Non-pigmented ciliary epithelial cell (primary cell): ENCODE measurements at places on chromosomes 6 and 20.
A peak's percentile ranks its signal among the peaks of the same experiment; 100 is the strongest.

- no peak for DNase-seq
Observed at GRCh38 chr6:45901767-45902650, 113.7 kb downstream of the CLIC5 start.

- no peak for DNase-seq
Observed at GRCh38 chr6:168415993-168416530, 24.9 kb upstream of the SMOC2 start.

DNA sequence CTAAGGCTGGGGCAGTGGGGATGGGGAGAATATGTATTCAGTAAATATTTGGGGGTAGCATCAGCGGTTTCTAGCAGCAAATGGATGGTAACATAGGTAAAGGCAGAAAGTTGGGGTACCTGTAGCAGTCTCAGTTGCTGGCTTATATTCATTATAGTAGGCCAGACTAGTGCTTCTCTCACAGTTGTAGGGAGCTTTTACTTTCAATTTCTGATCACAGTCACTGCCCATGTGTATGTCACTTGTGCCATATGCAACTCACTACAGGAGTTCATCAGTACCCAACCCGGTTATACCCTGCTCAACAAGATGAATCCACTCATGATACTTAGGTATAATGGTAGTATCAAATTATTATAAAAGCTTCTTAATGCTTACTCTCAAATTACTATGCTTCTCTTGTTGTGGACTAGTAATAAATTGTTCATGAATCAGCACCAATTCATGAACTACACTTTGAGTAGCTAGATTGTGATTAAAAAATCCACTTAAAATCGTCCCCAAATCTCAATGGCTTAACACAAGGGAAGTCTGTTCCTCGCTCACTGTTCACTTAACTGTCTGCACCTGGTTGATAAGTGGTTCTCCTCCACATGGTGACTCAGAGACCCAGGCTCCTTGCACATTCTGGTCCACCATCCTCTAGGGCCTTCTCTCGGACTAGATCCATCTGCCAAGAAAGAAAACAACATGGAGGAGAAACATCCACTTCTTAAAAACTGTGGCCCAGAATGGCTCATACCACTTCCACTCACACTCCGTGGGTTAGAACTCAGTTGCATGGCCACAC lies 31.3 kb upstream of the MYLIP start:
- no peak for DNase-seq

GRCh38 chr20:35942243-35942642 lies 12.1 kb downstream of the SCAND1 start:
- no peak for DNase-seq

- DNase-seq = no peak
Observed at GRCh38 chr20:33053291-33054106, at the start of gene BPIFB3. TSS of gene BPIFB3 (plus strand) at chr20:33053903. CDS start at chr20:33055436, 1,533 bp downstream.

DNA sequence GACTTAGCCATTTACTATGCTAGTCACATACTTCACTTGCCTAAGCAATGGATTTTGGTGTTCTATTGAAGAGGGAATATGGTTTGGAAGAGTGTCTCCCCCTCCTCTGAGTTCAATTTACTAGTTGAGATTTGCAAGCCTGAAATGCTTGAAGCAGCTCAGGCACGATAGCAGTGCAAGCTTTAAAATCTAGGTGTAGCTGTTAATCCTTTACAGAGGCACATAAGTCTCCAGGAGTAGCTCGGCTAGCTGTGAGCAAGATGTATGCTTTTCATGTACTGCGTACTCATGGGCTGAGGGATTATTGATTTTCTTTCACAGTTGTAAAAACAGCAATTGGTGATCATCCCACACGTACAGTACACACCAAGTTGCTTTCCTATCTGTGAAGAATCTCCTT lies 726 bp downstream of the FLRT3 start:
- no peak for DNase-seq

DNA sequence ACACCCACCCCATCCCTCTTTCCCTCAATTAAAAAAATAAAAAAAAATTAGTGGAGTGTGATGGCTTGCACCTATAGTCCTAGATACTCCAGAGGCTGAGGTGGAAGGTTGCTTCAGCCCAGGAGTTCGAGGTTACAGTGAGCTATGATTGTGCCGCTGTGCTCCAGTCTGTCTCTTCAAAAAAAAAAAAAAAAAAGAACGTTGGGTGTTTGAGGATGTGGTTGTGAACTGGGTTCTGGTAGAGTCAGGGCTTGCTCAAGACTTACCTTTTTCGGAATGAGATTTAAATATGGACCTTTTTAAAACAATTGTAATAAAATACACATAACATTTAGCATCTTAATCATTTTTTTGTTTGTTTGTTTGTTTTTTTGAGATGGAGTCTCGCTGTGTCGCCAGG lies 211.9 kb downstream of the OR2B2 start:
- DNase-seq = no peak

- peak; percentile 47 for DNase-seq
Observed at GRCh38 chr6:75526502-75527127, 33.0 kb upstream of the FILIP1 start.

DNA sequence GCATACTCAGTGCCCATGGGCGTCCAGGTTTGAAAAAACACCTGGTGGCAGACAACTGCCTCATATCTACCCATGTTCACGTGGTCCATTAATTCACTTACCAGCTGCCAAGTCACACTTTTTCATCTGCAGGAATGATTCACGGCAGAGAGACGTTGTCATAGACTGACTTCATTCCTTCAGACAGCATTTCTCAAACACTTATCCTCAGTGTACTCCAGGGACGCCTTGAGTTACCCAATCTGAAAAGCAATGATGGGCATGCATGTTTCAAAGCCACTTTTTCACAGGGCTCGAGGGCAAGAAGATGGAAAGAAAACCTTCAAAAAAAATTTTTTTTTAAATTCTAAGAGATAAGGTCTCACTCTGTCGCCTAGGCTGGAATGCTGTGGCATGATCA lies 6.0 kb downstream of the MMP24OS start:
- no peak for DNase-seq

- no peak for DNase-seq
Observed at GRCh38 chr6:163717106-163717764, 302.7 kb downstream of the QKI start.

DNA sequence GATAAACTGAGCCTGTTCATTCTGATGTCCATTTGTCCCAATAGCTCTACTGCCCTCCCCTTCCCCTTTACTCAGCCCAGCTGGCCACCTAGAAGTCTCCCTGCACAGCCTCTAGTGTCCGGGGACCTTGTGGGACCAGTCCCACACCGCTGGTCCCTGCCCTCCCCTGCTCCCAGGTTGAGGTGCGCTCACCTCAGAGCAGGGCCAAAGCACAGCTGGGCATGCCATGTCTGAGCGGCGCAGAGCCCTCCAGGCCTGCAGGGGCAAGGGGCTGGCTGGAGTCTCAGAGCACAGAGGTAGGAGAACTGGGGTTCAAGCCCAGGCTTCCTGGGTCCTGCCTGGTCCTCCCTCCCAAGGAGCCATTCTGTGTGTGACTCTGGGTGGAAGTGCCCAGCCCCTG lies 24.7 kb upstream of the FANCE start:
- DNase-seq = no peak

GRCh38 chr6:18400831-18401446 lies 13.8 kb downstream of the RNF144B start:
- DNase-seq = peak; percentile 43

GRCh38 chr6:131083687-131084086 lies 20.6 kb upstream of the EPB41L2 start:
- DNase-seq = no peak

GRCh38 chr6:24882835-24883555 lies 52.8 kb downstream of the RIPOR2 start:
- DNase-seq = no peak

- no peak for DNase-seq
Observed at GRCh38 chr6:100473182-100473581, 8.5 kb upstream of the SIM1 start.

DNA sequence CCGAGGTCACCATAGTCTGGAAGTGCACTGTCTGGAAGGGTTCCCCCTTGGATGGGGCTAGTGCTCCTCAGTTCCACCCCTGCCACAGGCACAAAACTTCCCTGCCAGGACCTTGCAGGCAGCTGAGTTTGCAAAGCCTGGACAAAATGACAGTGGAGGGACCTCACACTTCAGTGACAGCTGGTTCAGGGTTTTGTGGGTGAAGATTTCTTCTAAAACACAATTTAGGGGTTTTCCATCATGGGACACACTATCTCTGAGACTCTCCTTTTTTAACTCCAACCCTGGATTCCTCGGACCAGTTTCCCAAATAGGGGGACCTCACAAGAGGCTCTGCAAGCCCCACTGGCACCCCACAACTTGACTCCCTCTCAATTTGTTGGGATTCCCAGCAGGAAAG lies 33.6 kb upstream of the PREX1 start:
- no peak for DNase-seq

DNA sequence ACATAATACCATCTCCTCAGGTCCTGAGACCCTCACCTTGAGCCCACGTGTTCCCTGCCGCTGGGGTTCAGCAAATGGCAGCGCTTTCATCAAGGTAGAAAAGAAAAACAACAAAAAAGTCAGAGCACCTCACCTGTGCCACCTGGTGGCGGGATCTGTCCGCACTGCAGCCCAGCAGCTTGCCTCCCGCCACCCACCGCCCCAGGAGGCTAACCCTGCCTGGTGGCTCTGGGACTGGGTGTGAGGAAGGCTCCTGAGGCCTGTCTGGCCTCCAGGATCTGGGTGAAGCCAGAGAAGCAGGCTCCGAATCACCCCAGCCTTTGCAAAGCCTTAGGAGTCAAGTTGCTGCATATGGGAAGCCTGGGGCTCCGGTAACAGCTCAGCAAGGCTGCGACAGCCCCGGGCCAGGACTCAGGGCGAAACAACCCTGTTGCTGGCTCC lies 270.8 kb downstream of the BMP7 start:
- DNase-seq = no peak

GRCh38 chr6:75633045-75633444 lies 31.4 kb downstream of the SENP6 start:
- DNase-seq = no peak

GRCh38 chr20:50284811-50285375 lies 94.3 kb downstream of the CEBPB start:
- DNase-seq = no peak

DNA sequence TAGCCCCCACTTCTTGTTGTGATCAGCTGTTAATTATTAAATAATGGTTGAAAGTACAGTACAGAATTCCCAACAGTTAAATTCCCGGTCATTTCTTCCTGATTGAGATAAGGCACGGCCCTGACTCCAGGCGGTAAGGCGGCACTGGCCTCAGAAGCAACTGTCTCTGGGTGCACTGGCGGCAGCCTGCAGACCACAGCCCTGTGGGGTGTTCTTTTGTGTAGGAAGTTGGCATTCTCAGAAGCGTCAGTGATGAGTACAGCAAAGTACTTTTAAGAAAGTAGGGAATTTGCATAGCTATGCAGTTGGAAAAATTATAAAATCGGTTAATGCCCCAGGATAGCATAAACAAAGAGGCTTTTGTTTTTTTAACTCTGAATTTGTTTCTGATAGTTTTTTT lies 50.5 kb downstream of the SAMD5 start:
- no peak for DNase-seq

GRCh38 chr20:5835871-5836270 lies 85.7 kb downstream of the SHLD1 start:
- no peak for DNase-seq

- DNase-seq = peak; percentile 93
Observed at GRCh38 chr6:140043357-140043756, 668.9 kb upstream of the CITED2 start.

- DNase-seq = no peak
Observed at GRCh38 chr6:42236682-42237473, 19.2 kb upstream of the MRPS10 start.
